ENCODE measurements at places on chromosomes 11 and 22.

DNA sequence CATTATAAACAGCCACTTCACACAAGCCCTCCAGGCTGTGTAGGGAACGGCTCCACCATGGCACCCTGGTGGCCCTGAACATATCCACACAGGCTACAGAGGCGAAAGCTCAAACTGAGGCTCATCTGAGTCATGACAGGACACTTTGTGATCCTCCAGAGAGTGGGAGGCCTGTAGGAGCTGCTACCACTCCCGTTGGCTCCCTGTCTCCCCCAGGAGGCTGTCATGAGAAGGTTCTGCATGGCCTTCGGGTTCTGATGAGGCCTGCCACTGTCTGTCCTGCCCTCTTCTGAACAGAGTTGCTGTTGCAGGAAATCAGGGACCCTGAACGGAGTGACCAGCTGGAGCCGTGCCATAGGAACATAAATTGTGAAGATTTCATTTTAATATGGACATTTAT lies 23.8 kb upstream of the ALDH3B2 start:
- no peak for DNase-seq

DNA sequence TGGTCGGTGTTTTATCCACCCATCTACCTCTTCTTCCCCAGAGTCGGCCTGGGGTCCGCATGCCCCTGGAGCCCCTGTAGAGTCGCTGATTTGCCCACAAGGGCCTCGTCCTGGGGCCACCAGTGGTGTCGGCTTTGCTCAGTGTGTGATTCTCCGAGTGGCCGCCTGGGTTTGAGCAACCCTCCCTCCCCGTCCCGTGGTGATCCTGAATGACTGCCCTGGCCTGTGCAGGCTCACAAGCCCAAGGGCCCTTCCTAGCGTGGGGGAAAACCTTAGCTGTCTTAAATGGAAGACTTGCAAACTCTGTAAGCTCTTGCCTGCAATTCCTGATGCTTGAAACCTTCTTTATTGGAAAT lies 128.3 kb downstream of the OSBP2 start:
- no peak for DNase-seq

DNA sequence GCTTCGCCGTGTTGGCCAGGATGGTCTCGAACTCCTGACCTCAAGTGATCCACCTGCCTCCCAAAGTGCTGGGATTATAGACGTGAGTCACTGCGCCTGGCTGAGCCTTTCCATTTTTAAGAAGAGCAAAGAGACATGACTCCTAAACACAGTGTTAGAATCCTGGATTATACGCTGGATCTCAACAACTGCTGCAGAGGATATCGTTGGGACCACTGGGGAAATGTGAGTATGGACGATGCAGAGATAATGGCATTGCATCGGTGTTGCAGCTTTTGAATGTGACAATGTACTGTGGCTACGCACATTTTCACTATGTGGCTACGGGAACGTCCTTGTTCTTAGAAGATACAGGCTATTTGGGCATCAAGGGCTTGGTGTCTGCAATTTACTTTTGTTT lies 6.2 kb downstream of the MRGPRF start:
- no peak for DNase-seq

- no peak for DNase-seq
Observed at GRCh38 chr11:120995184-120995583, 28.7 kb upstream of the TBCEL start.

GRCh38 chr11:69193151-69193550 lies 37.4 kb downstream of the SMIM38 start:
- DNase-seq = no peak

DNA sequence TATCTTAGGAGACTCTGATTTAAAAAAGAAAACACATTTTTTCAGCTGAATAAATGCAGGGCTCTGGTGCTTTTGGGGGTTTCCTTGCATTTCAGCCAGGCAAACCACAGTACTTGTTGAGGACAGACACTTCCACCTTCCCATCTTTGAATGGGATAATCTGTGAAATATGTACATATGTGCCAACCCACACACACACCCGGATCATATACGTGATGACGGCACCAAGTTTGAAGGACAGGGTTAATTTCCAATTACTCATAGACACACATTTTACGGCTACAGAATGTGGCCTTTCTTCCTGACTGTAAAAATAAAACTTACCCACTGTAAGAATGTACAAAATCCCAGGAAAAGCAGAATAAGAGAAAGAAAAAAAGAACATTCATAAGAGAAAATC lies 104.4 kb downstream of the MPPED2 start:
- no peak for DNase-seq

- no peak for DNase-seq
Observed at GRCh38 chr11:72823105-72823804, 9.0 kb downstream of the ATG16L2 start.

DNA sequence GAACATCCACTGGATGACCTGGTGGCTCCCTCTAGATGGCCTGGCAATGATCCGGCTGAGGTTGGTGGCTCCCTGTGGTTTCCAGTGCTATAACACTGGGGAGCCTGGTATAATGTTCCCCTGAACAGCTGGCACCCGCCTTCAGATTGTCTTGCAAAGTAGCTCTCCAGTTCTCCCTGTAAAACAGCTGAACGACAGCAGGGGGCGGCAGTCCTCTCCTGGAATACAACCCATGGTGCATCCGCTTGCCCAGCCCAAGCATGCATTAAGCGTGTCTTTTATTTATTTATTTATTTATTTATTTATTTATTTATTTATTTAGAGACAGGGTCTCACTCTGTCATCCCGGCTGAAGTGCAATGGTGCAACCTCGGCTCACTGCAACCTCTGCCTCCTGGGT lies 258.9 kb downstream of the BUD13 start:
- DNase-seq = no peak

DNA sequence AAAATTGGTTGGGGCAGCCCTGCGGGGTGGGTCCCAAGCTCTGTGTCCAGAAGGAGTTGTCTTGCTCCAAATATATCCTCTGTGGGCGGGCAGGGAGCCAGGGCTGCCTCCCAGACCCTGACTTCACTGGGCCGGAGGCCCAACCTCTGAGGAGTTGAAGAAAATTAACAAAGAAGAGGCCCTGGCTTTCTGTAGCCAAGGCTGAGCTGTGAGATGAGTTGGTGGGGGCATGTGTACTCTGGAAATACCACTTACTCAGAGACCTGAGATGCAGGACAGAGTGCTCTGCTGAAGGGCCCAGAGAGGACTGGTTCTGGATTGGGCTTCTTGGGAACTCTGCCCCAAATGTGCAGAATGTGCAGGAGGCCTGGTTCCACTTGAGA lies 96.3 kb downstream of the SWAP70 start:
- DNase-seq = peak; percentile 85

GRCh38 chr11:63536669-63537292 lies at the start of gene PLAAT4:
Gene PLAAT4, plus strand, starts transcription at chr11:63536808. Its CDS starts 61 bp downstream, at chr11:63536869.
- DNase-seq = peak; percentile 65

- DNase-seq = no peak
Observed at GRCh38 chr11:1062075-1062820, 12.4 kb upstream of the MUC2 start.

- DNase-seq = no peak
Observed at GRCh38 chr11:9992306-9992705, 301.7 kb downstream of the SBF2 start.

GRCh38 chr11:119509969-119510401 lies 87.0 kb upstream of the THY1 start:
- peak; percentile 68 for DNase-seq

DNA sequence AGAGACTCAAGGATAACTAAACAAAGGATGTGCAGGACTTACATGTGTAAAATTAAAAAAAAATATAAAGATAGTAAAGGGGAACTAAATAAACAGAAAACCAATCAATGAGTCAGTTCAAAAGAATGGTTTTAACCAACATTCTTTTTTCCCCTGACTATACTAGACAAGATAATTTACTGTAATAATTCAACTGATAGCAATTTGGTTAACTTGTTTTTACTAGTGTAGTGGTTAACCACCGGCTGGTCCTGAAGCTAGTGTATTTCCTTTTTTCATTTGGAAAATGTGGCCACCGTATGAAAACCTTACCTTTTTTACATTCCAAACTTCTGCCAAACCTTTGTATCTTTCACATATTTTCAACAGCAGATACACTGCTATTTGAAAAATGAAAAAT lies 123.1 kb downstream of the ARHGAP42 start:
- no peak for DNase-seq

GRCh38 chr11:34653031-34653430 lies 32.1 kb downstream of the EHF start:
- no peak for DNase-seq

DNA sequence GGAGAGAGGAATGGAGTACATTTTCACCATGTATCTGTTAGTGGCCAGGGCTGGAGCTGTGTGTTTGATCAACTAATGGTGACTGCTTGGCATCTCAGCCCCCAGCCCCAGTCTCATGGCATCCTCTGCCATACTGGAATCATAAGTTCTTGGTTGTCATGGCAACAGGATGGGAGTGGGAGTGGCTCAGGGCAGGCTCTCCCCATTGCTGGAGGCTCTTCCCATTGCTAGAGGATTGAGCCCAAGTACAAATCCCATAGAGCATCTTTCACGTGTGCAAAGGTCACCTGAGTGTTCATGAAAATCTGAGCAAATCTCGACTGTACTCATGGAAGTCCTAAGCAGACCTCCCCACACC lies 14.9 kb downstream of the DNAJB13 start:
- no peak for DNase-seq

GRCh38 chr11:112219476-112220232 lies 6.6 kb upstream of the PTS start:
- peak; percentile 52 for DNase-seq

GRCh38 chr11:26931248-26931631 lies 62.7 kb upstream of the FIBIN start:
- no peak for DNase-seq

DNA sequence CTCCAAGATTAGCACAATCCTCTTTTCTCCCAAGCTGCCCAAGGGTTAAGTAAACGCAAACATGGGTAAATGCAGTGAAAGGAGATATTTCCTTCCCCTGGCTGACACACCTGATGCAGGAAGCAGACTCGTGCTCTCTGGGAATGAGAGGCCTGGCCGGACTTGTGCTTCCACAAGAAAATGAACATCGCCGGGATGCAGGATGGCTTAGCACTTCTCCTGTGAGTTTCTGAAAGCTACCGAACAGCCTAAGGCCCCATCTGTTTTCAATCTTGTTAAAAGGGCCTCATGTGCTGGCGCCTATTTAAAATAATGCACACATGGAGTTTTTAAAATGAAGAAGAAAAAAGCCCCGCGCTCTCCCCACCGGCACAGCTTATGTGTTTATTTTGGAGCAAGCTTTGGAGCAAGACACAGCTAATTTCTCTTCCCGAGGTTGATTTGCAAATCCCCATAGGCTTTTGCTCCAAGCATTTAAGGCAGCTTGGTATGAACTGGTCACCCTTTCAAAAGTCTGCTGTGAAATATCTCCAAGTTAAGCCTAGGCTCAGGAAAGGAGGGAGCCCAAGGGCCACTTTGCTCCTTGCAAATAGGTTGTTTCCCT lies 100.9 kb downstream of the SYN3 start:
- DNase-seq = peak; percentile 74

GRCh38 chr11:77095551-77096490 lies 6.8 kb upstream of the OMP start:
- DNase-seq = no peak

DNA sequence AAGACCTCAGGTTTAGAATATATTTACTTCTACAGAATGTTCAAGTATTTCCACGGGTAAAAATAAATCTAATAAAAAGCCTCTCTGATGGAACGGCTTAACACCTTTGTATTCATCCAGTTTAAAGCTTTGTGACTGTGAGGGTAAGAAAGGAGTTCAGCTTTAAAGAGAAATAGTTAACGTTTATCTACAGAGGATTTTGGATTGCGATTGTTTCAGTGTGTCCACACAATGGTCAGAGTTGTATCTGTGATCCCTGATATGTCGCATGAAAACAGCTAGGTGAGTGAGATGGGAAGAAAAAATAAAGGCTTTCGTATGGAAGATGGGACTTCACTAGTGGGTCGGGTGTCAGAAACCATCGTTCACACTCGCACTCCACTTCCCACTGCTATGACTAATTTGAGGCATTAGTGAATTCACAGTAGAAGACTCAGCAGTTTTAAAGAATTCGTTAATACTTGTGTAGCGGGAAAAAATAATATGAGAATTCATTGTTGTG lies 1.6 kb downstream of the APLP2 start:
- no peak for DNase-seq

DNA sequence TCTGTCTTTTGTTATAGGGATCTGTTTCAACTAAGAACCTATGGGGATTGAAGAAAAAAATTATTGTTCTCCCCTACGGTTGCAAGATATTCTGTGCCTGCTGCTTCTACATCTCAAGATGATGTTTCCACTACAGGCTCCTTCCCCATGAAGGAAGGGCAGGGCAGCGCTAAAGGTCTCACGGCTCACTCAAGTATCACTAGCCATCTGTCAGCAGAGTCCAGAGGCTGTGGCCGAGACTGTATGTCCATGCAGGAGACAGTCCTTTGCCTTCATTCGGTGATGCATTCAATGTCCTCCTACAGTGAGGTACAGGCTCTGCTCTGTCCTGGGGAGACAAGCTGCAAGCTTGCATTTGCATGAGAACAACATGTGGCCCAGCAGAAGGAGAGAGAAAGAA lies 518.0 kb downstream of the OPCML start:
- DNase-seq = no peak

DNA sequence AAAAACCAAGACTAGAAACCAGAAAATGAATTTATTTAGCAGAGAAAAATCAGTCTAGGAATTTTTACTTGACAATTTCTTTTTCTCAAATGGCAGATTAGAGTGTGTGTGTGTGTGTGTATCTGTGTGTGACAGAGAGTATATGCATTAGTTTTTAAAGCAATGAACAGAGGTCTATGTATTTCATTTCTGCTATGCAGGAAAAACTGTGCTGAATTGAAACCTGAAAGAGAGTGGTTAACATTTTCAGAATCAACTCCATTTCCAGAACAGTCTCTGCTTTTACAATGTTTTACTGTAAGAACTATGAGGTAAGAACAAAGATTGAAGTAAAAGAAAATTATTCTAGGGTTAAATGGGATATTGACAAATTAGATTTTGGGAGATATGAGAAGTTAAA lies 114.8 kb downstream of the GRM5 start:
- DNase-seq = no peak

- DNase-seq = no peak
Observed at GRCh38 chr11:70030412-70030811, 47.7 kb upstream of the ANO1 start.

GRCh38 chr22:20251491-20251890 lies 16.6 kb downstream of the RTN4R start:
- DNase-seq = no peak

GRCh38 chr11:44580701-44581100 lies 15.2 kb downstream of the CD82 start:
- DNase-seq = no peak

DNA sequence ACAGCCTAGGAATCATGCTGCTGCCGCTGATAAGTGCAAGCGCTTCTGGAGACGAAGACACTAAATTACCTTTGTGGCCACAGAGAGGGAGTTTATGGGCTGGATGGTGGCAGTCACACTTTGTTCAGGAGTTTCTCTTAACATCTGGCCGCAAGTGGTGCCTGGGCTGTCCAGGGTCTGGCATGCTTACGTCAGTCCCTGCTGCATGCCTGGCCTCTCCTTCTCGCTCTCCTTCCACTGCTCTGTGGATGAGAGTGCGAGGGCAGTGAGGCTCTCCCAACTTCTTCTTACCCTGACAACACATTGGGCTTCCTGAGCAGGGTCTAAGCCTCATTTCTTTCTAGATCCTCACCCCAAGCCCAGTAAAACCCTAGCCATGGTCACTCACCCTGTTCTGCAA lies 160.7 kb upstream of the SEZ6L start:
- no peak for DNase-seq
